ENCODE measurements at places on chromosomes 4 and X.

GRCh38 chrX:78331708-78332107, 4.3 kb upstream of the CYSLTR1 start:
- DNase-seq = no peak

DNA sequence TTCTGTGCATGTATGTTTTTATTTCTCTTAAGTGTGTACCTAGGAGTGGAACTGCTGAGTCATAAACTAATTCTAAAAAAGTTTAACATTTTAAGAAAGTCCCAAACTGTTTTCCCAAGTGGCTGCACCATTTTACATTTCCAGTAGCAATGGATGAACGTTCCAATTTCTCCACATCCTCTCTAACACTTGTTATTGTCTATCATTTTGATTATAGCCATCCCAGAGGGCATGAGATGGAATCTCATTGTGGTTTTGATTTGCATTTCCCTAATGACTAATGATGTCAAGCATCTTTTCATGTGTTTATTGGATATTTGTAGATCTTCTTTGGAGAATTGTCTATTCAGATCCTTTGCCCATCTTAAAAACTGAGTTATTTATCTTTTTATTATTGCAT, 82.5 kb downstream of the PPEF1 start:
- no peak for DNase-seq

- DNase-seq = no peak
These were observed at the start of gene USP51 for GRCh38 chrX:55489314-55490009. Gene USP51, minus strand, starts transcription at chrX:55489848. Its CDS starts 909 bp downstream, at chrX:55488939.

DNA sequence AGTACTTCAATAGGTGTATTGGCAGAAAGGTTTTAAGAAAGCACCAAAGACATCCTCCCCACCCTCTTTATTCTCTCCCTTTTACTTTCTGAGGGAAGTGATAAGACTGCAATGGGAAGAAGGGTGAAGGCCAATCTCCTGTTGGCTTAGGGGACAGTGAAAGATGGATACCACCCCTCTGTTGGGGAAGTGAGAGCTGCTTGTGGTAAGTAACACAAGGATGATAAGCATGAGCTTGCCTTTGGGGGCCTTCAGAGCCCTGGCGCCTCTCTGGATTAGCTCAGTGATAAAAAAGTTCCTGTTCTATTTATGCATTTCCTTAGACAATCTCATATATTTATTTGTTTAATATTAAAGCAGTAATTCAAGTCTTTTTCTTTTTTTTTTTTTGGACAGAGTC, 5.2 kb upstream of the KLF8 start:
- DNase-seq = no peak

- no peak for DNase-seq
These were observed 27.9 kb upstream of the ZNF185 start for GRCh38 chrX:152869972-152870371.

- DNase-seq = no peak
These were observed 200.4 kb upstream of the LEF1 start for GRCh38 chr4:108369035-108369655.

DNA sequence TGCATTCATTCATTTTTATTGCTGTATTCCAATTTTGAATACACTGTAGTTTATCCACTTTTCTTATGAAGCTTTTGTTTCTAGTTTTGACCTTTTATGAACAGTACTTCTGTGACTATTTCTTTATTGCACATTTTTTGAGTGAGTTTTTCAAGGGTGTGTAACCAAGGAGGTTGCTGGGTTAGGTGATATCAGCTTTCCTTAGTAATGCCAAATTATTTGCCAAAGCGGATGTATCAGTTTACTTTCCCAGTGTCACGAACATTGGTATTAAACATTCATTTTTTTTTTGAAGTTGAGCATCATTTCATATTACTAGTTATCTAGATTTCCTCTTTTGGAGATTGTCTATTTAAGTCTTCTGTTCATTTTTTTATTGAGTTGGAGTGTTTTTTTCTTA, 32.9 kb downstream of the STIM2 start:
- no peak for DNase-seq

- DNase-seq = no peak
These were observed 51.5 kb upstream of the RAP2C start for GRCh38 chrX:132270699-132271098.

DNA sequence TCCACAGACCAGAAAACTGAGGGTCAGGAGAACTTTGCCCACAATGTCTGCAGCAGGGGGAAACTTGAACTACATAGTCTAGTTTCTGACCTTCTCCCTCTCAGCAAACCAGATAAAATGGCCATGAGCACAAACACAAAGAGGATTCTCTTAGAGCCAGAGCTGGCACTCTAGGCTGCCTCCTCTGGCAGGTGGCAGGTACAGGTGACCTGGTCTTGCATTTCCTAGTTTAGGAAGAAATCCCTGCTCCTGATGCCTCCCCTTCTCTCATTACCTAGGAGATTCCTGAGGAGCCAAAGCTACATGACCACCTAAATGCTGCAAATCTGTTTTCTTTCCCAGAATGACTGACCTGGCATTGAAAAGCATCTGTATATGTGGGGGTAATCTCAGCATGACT, 45.1 kb downstream of the ARHGEF9 start:
- no peak for DNase-seq

GRCh38 chrX:45134315-45134731, 66.4 kb downstream of the DIPK2B start:
- no peak for DNase-seq

DNA sequence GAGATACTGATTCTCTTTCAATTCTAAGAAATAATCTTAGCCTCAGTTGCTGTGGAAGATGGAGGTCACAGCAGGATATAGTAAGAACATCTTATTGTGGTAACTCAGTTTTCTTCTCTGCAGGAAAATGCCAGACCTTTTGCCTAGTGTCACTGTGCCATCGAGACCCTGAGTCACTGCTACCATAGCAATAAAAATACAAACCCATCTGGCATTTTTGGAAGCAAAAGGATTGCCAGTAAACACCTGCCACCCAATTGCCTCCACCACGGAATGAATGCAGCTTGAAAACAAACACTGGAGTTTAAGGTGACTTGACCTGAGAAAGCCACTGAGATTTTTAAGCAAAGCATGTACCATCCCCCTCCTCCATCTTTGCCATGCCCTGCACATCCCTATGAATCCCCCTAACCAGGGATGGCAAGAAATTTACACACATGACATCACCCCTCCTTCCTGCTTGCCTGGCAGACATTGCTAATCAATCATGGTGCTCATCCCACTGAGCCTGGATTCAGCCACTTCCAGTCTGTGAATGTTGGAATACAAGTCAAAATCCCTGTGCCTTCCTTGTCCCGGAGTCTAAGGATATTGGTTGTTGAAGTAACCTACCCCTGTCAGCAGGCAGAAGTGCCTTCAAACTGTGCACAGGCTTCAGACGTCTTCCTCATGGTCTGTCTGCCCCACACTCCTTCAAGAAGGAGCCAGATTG, 59.6 kb upstream of the MAMLD1 start:
- DNase-seq = no peak

DNA sequence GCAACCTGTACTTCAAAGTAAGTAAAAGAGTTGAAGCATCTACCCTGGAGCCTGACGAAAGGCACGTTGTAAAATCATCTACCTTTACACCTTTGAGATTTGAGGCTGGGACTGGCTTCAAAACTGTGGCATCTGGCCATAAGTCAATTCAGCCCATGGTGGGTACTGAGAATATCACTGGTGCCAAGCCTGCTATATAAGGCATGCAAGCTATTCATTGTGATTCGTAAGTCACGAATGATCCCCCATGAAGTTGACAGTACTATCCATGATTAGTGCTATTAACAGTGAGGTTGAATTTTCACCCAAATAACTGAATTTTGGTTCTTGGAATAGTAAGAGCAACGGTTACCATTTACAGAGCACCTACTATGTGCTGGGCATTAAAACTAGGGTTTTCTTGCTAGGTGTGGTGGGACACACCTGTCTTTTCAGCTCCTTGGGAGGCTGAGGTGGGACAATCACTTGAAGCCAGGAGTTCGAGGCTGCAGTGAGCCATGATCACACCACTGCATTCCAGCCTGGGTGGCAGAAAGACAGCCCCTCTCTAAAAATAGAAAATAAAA, 39.8 kb downstream of the IRF2 start:
- DNase-seq = no peak

- no peak for DNase-seq
These were observed 22.3 kb upstream of the NDUFC1 start for GRCh38 chr4:139324620-139325019.

- DNase-seq = peak; percentile 1
These were observed 96.5 kb upstream of the MAOA start for GRCh38 chrX:43559644-43560043.

DNA sequence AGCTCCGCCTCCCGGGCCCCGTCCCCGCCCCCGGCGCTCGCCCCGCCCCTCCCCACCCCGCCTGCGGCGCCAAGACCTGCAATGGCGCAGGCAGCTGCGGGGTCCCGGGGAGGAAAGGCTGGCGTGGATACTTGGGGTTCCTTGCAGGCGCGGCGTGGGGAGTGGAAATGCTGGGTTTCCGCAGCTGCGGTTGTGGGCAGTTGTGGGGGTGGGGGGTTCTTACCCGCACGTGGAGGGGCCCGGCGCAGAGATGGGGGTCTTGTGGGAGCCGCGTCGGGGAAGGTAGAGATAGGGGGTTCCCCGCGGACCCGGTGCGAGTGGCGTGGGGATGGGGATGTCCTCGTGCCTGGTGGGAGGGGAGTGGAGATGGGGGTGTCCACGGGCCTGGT, 680 bp upstream of the ASMTL start:
- DNase-seq = no peak

DNA sequence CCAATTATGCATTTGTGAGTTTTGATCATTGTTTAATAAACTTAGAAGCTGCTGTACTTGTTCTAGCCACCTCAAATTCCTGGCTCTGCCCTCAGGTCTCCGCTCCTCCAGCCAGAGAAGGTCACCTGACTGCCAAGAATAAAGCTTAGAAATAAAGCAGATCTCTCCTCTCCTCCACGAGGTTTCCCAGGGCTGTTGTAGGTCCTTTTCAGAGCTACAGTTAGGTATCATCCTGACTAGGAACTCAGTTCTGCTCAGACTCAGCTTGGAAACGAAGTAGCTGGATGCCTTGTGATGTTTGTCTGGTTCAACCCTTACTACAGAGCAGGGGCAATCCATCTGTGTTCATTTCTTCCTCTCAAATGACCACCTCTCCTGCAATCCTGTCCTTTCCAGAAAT, 79.1 kb upstream of the RAPGEF2 start:
- no peak for DNase-seq
